Smooth muscle cell of the brain vasculature (primary cell): ENCODE measurements at places on chromosomes 16 and 17.

DNA sequence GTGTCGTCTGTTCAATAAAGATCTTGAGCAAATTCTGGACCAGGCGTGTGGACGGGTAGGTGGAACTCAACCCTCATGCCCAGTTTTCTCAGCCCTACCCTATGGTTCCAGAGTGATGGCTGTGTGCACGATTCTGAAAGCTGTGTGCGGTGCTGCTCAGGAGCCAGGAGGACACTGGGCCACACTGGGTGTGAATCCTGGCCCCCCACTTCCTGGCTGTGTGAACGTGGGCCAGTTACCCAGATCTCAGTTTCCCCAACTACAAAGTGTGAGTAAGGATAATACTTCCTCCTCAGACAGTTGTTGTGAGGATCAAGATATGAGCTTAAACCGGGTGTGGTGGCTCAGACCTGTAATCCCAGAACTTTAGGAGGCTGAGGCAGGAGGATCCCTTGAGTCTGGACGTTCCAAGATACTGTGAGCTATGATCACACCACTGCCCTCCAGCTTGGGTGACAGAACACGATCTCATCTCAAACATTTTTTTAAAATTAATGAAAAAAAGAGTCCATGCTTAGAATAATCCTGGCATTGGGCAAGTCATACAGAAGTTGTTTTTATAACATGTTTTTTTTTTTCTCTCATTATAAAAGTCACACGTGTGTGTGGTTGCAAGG, 14.7 kb upstream of the MPRIP start:
- no peak for DNase-seq

- DNase-seq, result no peak
These were observed 2.7 kb downstream of the ENKD1 start for GRCh38 chr16:67663877-67664222.

DNA sequence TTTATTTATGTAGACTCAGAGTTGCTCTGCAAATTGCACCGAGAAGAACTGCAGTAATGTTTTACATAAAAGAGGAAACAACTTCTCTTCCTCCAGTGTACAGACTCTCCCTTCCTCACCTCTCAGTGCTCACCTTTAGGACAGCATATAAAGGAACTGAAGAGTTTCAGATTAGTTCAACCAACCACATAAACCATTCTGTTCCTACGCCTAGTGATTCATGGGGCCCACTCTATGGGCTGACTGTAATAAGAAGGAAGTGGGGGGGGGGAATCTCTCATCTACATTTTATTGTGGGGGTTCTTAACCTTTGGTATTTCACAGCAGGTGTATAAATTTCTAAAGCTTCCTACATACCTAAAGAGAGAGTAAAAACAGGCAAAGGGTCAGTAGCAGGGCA, 18.3 kb downstream of the ZSWIM7 start:
- no peak for DNase-seq

DNA sequence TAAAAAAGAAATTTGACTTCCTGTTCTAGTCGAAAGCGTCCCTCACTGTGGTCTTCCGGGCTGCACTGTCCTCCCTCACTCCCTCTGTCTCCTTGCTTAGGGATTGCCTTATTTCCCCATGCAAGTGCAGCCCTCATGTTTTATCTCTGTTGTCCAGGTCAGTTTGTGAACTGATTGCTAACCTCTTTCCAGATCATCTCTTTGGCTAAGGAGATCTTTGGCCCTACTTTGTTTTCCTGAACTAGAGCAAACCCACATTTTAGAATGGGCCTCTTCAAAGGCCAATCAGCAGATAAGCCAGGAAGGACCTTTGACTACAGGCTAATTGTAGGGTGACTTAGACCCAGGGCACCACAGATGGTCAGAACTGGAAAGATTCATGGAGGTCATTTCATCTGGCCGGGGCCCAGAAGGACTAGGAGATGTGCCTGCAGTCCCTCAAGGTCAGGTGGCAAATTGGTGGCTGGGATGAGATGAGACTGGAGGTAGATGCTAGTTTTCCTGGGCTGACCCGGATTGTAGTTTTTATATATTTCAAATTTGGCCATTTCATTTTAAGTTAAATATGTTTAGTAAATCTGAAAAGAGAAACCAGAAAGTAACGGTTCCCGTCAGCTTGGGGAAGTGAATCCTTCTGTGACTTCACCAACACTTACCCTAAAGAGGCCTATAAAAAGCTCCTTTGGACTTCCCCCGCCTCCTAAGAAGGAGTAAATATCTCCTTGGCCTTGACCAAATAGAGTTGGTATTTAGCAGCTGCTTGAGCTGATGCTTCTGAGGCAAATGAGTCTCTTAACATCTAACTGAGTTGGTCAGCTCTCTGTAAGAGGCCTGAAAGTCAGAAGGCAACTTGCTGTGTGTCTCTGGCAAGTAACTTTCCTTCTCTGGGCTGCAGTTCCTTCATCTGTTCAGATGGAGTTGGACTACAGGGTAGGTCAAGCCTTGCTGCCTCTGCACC, 6.2 kb upstream of the SLC25A19 start:
- no peak for DNase-seq

GRCh38 chr17:72811976-72812687, 280.4 kb downstream of the SLC39A11 start:
- DNase-seq, result no peak

- DNase-seq, result no peak
These were observed 9.3 kb upstream of the KREMEN2 start for GRCh38 chr16:2954656-2955381.

DNA sequence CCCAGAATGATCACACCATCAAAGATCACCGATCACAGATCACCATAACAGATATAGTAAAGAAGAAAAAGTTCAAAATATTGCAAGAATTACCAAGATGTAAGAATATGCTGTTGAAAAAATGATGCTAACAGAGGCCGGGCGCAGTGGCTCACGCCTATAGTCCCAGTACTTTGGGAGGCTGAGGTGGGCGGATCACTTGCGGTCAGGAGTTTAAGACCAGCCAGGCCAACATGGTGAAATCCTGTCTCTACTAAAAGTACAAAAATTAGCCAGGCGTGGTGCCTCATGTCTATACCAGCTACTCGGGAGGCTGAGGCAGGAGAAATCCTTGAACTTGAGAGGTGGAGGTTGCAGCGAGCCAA, 53.2 kb downstream of the CPPED1 start:
- DNase-seq, result no peak

DNA sequence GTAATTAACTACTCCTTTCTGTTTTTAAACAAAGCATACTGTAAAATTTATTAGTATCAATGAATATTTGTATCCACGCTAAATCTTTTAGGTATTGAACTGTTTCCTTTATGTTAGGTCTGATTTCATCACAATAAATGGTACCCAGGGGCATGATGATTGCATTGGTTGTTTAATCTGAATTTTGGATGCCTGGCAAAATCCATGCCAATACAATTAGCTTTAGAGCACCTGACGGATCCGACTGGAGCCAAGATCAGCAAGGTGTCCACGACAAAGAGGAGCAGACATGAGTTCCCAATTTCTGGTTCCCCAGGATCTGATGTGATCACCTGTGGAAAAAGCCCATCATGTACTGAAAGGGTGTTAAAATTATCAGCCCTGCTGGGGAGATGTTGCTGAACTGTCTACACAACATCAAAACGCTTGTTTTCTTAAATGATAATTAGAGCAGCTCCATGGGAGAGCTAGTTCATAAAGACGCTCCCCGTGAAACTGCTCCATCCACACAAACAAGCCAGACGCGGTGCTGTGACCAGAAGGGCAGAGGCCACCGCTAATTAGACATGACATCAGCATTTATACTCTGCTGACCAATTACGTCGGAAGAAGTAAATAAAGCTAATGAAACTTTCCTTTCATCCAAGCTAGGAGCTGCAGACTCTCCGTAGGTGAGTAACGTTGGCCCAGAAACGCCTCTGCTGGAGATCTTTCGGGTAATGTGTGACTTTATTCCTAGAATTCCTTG, 151.7 kb downstream of the CPPED1 start:
- no peak for DNase-seq

DNA sequence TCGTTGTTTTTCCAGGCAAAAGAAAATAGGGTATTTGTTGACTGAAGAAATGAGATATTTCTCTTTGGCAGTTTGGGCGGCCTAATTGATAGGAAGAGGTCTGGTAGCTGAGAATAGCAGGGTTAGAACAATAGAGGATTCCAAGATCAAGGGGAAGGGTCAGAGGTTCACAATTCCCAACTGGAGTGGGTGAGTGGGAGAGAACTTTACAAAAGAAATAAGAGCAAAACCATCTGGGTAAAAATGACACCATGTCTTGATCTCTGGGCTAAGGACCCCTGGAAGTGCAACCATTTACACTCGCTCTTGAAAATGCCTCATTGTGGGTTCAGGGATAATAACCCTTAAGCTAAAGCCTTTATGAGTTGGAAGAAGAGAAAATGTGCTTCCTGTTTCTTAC, 180.5 kb downstream of the CDH13 start:
- DNase-seq, result no peak

GRCh38 chr16:75085556-75085955, 31.0 kb downstream of the LDHD start:
- no peak for DNase-seq

DNA sequence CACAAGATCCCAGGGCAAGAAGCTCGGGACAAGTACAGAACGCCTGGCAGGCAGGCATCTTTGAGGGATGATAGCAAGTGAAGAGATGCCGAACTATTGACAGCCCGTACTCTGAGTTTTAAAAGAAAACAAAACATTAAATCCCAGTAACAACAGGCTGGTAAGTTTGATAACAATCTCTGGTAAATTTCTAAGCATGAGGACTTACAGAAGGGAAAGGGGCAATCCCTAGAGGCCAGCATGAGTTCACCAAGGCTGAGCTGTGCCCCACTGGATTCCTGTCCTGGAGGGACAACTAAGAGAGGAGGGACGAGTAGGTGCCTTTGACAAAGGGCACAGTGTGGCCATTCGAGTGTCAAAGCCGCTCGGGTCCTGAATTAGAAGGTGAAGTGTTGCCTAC, 26.2 kb downstream of the CCDC182 start:
- DNase-seq, result no peak

- DNase-seq, result no peak
These were observed 1.4 kb upstream of the ABCC1 start for GRCh38 chr16:15947983-15948509.

DNA sequence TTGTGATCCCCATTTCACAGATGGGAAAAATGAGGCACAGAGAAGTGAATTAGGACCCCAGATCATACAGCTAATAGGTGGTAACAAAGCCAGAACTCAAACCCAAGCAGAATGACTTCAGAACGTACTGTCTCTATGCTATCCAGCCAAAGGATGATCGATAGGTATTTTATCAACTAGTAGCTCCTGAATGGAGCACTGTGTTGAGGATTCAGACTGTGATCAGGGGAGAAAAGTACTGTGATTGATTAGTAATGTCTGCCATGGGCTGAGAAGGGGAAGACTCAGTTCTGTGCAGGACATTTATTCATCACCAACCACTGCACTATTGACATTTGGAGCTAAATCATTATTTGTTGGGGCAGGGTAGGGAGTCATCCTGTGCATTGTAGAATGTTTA, 38.7 kb downstream of the CACNG4 start:
- no peak for DNase-seq

- no peak for DNase-seq
These were observed 27.1 kb downstream of the PELP1 start for GRCh38 chr17:4676791-4677190.

GRCh38 chr17:73638556-73638955, 5.7 kb downstream of the SDK2 start:
- DNase-seq, result no peak

- no peak for DNase-seq
These were observed 33.3 kb upstream of the MGAT5B start for GRCh38 chr17:76834870-76835269.

GRCh38 chr16:58500430-58501241, 693 bp downstream of the NDRG4 start:
- no peak for DNase-seq

- no peak for DNase-seq
These were observed 148.5 kb upstream of the PLCG2 start for GRCh38 chr16:81630635-81631031.

GRCh38 chr16:2734844-2735515, 15.0 kb upstream of the PRSS27 start:
- DNase-seq, result no peak

DNA sequence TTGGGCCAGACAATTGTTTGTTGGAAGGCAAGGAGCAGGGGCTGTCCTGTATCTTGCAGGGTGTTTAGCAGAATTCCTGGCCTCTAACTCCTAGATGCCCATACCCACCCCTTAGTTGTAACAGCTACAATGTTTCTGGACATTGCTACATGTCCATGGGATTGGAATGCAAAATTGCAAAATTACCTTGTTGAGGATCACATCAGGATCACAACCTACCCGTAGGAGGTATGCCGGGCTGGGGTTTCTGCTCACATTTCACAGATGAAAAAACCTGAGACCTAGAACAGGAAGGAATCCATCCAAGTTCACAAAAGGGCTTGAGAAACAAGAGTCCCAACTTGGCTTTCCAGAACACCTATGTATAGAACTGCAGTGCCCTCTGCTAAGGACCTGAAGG, 22.7 kb downstream of the NOG start:
- DNase-seq, result no peak

DNA sequence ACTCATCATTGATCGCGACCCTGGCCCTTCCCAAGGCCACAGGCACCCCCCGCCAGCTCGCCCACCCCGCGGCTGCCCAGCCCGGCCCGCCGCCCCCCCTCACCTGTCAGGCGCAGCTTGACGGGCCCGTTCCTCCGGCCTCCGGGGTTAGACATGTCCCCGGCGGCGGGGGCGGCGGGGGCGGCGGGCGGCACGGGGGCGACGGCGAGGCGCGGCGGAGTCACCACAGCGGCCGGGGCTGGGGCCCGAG, 456 bp downstream of the SMURF2 start:
- no peak for DNase-seq

- no peak for DNase-seq
These were observed 8.2 kb upstream of the CIITA start for GRCh38 chr16:10868596-10869469.
